ENCODE measurements at places on chromosomes 3 and 15. TPM values are rescaled to one million over a fixed set of nuclear protein-coding genes. Genes with fewer than 3 reads are reported as not detected.

GRCh38 chr15:74010929-74011540, 16.5 kb downstream of the PML start:
- no peak for DNase-seq

GRCh38 chr15:68700455-68701123, 120.1 kb downstream of the ANP32A start:
- DNase-seq = peak; percentile 47

DNA sequence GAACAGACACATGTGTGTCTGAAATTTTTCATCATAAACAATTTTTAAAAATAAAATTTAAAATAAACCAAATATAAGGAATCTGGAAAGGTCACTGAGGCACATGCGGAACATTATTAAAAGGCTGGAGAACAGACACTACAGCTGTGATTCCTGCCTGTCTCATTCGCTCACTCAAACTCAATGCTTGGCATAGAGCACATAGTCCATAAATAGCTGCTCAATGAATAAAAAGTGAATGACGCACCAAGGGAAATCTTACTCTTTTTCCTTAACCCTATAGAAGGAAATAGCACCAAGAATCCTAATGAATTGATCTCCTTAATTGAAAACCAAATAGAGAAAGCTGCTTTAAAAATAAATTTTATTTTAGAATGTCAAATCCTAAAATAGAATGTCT, 98.4 kb downstream of the FSIP1 start:
- DNase-seq = no peak

CHRNB4 gene
- total RNA-seq = not detected

NR1I2 gene
- total RNA-seq = 0.08 TPM

DNA sequence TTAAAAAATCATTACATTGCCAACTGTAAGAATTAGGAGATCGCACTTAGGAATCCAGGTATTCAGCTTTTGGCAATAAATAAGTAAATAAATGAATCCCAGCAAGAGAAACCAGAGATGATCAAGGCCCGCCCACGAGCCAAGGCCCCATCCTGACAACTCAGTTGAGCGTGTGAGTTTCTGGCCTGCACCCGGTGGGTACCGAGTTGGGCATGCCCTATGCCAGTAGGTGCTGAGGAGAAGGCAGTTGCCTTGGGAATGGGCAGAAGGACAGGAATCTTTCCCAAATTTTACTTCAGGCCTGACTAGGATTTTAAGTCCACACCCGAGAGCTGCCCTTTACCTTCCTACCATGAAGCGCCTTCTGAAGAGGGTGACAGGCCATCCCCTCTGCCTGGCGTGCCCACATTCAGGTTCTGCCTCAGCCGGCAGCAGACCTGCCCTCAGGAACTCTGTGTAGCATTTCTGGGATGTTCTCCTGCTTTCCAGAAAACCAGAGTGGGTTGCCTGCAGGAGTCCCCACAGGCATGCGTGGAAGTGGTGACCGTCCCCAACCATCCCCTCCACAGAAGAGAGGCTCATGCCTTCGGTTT, 99.3 kb upstream of the ALDH1A3 start:
- no peak for DNase-seq

- no peak for DNase-seq
Observed at GRCh38 chr3:14741510-14741909, 66.6 kb downstream of the C3orf20 start.

DNA sequence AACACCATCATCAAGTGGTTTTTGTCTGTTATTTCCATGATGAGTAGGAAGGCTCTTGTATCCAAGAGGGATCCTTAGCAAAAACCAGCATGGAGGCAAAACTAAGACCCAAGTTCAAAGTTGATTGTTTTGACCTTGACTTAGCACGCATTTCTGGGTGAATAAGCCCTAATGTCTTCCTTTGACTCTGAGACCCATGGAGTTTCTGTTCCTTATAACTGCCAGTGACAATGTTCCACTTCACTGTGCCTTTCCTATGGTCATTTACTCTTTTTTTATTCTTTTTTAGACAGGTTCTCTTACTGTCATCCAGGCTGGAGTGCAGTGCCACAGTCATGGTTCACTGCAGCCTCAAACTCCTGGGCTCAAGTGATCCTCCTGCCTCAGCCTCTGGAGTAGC, 118.2 kb upstream of the MRPL3 start:
- no peak for DNase-seq

NMD3 gene
- 90.3 TPM for total RNA-seq

GRCh38 chr3:177282119-177282655, 84.9 kb upstream of the TBL1XR1 start:
- DNase-seq = no peak

GPR156 gene
- total RNA-seq = 0.34 TPM

DNA sequence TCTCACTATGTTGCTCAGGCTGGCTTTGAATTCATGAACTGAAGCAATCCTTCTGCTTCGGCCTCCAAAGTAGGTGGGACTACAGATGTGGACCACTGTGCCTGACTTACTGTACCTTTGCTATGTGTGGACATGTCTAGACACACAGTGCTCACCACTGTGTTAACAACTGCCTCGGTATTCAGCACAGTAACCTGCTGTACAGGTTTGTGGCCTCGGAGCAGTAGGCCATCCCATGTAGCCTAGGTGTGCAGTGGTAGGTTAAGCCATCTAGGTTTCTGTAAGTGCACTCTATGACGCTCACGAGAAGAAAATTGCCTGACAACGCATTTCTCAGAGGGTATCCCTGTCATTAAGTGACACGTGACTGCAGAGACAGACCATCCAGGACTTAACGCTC, 70.3 kb downstream of the TAMM41 start:
- DNase-seq = no peak

DNA sequence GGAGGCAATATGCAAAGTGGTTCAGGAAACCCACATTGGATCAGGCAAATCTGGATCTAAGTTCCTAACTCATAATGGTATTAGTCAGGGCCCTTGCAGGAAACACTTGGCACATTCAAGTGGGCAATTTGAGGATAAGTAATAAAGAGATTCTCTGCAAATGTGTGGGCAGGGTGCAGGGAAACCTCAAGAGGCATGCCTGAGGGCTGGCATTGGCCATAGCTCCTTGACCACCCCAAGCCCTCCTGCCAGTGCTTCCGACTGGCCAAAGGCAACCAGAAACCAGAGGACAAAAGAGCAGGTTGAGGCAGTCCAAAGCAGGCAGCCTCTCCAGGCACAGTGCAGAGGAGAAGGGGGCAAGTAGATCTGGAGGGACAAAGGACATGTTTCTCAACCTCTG, 130.8 kb upstream of the SNTN start:
- DNase-seq = no peak

- no peak for DNase-seq
Observed at GRCh38 chr3:168485936-168486335, 390.2 kb upstream of the GOLIM4 start.

DNA sequence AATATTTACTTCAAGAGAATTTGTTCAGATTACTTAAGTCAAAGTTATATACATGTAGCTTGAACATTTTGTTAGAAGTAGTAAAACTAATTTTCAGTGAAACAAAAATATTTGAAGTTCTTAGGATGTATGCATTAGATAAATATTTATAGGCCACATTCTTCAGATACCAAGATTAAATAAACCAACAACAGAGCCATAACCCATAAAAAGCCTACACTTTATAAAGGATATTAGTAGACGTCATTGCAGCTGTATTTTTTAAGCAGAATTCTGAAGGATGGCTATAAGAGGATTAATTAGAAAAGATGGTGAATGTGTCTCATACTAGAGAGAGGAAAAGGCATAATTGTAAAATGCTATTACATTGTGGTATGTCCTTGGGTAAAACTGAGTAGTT, 449.7 kb upstream of the ALCAM start:
- peak; percentile 6 for DNase-seq

DNA sequence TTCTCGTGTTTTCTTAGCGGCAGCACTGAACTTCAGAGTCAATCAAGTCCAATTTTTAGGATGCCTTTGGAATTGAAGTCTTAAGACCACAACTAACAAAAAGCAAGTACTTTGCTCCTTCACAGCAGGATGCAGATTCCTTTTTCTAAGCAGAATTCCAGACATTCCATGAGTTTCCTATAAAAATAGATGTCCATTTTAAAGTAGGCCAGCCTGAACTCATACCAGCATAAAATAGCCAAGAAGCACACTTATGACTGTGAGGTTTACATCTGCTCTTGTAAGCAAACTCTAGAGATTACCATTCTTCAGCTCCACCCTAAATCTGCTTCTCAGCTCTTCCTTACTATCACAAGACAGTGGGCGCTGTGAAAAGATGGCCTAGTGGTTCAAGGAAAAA, 85.8 kb downstream of the THBS1 start:
- no peak for DNase-seq

GRCh38 chr3:100150473-100150872, 36.2 kb upstream of the FILIP1L start:
- no peak for DNase-seq

GRCh38 chr3:94172695-94173310, 109.9 kb downstream of the NSUN3 start:
- DNase-seq = no peak

TLR9 gene
- not detected for total RNA-seq

STAC gene
- 29.1 TPM for total RNA-seq

DNA sequence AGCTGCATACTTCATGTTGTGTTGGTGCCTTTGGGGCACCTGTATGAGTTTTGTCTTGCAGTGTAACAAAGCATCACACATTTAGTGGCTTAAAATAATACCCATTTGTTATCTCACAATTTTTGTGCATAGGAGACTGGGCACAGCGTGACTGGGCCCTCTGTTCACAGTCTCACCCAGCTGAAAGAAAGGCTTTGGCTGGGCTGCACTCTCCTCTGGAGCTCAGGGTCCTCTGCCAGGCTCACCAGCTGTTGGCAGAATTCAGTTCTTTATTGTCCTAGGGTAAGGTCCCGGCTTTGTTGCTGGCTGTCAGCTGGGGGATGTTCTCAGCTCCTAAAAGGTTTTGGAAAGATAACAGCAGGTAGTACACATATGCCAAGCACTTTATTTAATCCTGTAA, 263.3 kb downstream of the CLSTN2 start:
- no peak for DNase-seq

USP19 gene
- total RNA-seq = 23.8 TPM

- no peak for DNase-seq
Observed at GRCh38 chr15:96500508-96500907, 170.0 kb downstream of the NR2F2 start.

HRG gene
- not detected for total RNA-seq

- no peak for DNase-seq
Observed at GRCh38 chr3:125001557-125002413, 54.0 kb downstream of the HEG1 start.

IQCF5 gene
- not detected for total RNA-seq

GRCh38 chr3:102018551-102018950, 169.2 kb downstream of the NFKBIZ start:
- no peak for DNase-seq

MME gene
- 19.1 TPM for total RNA-seq

NTRK3 gene
- total RNA-seq = 0.09 TPM

GRCh38 chr3:27630885-27631284, 91.2 kb downstream of the EOMES start:
- DNase-seq = no peak

GRCh38 chr3:196142202-196142956, 60.5 kb upstream of the TFRC start:
- no peak for DNase-seq

GOLGA8O gene
- not detected for total RNA-seq

- DNase-seq = peak; percentile 88
Observed at GRCh38 chr3:197428117-197428801, 127.5 kb downstream of the BDH1 start.

GRCh38 chr3:120449251-120449650, 1.5 kb downstream of the FSTL1 start:
- no peak for DNase-seq

DNA sequence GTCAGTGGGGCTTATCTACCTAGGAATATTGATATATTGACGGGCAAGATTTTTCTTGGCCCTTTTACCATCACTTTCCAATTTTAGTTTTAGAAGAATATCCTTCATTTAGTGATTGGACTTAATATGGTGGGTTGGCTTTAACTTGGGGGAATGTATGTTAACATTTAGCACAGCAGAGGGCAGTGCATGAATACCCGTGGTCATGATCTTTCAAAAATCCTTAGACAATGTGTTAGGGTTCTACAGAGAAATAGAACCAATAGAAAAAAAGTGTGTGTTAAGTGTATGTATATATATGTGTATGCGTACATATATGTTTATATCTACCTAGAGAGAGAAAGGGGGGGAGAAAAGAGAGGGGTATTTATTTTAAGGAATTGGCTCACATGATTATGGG, 36.9 kb downstream of the GPR171 start:
- no peak for DNase-seq

GRCh38 chr15:34437687-34438086, at the start of gene GOLGA8A:
Gene GOLGA8A, minus strand, starts transcription at chr15:34437808. Its CDS starts 48,117 bp downstream, at chr15:34389691.
- DNase-seq = peak; percentile 73

MYD88 gene
- total RNA-seq = 5.2 TPM

ROBO2 gene
- not detected for total RNA-seq

Measured in SJSA1 (cell line).